ENCODE measurements at places on chromosomes 11 and 22. TPM values are rescaled to one million over a fixed set of nuclear protein-coding genes. Genes with fewer than 3 reads are reported as not detected.

DNA sequence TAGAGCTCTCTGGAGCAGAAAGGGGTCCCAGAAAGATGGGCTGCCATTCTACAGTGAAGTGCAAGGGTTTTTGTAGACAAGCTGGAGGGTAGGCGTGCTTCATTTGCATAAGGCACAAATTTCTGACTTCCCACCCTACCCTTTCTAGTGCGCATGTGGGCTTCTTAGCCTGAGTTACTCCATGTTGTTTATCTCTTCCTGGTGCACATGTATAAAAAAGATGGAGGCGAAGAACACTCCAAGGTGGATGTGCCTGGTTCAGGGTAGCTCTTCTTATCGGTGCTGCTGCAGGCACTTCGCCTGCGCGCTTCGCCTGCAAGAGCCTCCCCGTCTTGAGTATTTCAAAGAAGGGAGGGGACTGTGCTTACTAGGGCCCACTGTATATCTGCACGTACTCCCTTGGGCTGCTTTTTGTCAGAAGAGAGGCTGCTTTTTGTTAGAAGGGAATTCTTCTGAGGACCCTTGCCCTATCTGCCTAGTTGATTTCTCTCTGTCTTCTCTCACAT lies 1047.3 kb upstream of the CNTN5 start:
- H3K4me3 ChIP-seq = no peak overlapping the region
- no peak for DNase-seq
- no peaks in the 10 kb centered on the region for H3K36me3 ChIP-seq

Gene MYO18B
- total RNA-seq = 0.25 TPM

Gene CHST1
- total RNA-seq = 59.2 TPM

DNA sequence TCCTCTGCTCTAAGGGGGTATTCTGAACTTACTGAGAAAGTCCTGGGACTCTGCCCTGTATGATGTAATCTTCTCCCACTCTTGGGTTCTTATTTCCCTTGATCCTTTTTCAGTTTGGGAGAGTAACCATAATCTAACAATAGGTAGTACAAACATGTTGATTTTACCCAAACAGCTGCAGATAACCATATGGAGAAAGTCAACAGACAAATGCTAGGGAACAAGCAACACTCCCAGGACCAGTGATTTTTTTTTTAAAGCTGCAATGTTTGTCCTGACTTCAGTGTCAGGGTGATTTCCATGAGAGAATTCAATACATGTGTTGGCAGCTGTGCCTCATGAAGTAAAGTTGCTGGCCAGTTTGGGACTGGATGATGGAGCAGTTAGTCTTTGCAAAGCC lies 156.5 kb downstream of the FCHSD2 start:
- no peak for DNase-seq
- H3K36me3 ChIP-seq = no peaks in the 10 kb centered on the region
- no peak overlapping the region for H3K27ac ChIP-seq
- peaks cover 2% of the 10 kb centered on the region for H3K27me3 ChIP-seq
- no peak overlapping the region for H3K4me3 ChIP-seq

DNA sequence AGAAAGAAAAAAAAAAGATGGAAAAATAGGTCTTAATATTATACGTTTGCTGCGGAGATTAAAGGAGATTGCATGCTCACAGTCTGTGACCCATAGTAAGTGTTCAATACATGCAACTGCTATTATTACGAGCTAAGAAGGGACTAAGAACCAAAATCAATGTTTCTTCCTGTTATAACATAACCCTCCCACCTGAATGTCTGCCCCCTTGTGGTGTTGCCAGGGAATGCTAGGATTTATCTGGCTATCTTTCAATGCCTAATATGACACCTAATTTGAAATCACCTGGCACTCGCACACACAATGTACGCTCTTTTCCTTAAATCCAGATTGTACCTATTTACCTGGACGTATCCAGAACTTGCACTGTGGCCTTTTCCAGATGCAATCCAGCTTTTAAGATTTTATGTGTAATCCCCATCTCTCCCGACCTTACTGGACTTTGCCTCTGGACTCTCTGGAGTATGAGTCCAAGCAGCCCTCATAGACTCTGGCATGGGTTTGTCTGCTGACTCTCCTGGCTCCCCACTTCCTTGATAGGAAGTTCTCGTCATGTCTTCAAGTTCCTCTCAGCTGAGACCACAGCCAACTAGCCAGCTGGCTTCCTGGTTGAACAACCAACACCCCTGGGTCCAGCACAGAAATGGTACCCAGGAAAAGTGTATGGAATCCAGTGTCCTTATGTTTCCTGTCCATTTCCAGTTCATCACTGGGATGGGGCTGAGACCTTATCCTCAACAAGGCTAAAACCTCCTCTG lies 151.5 kb downstream of the CCDC34 start:
- DNase-seq = peak; percentile 39
- H3K4me3 ChIP-seq = no peak overlapping the region
- H3K4me1 ChIP-seq = peaks cover 14% of the 10 kb centered on the region
- no peak overlapping the region for H3K27ac ChIP-seq
- H3K36me3 ChIP-seq = no peaks in the 10 kb centered on the region

DNA sequence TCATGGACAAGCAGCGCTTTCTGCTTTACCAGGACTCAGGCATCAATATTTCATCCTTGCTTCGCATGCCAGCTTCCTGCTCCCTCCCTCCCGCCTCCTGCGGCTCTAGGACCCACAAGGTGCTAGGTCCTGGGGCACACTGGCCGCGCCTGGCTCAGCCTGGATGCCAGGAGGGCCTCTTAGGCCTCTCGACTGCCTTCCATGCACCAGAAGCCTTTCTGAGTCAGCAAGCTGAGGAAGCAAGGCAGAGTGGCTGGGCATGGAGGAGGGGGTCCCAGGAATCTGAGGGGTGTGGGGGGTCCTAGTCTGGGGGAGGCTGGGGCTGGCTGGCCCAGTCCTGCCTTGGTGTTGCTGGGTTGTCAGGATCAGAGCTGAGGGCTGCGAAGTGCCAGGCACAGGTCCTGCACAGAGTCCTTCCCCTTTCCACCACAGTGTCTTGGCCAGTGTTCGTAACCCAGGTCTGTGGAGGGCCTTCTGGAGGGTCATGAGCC lies 61.0 kb upstream of the THY1 start:
- H3K27ac ChIP-seq = no peak overlapping the region
- H3K4me3 ChIP-seq = no peak overlapping the region
- DNase-seq = no peak
- peaks cover 17% of the 10 kb centered on the region for H3K27me3 ChIP-seq

GRCh38 chr22:38220163-38220562 lies 18.4 kb downstream of the MAFF start:
- H3K4me1 ChIP-seq = peaks cover 29% of the 10 kb centered on the region
- peak; percentile 50 for DNase-seq
- peaks cover 9% of the 10 kb centered on the region for H3K27me3 ChIP-seq
- H3K27ac ChIP-seq = peak overlapping the region; percentile 98
- no peak overlapping the region for H3K4me3 ChIP-seq

- no peaks in the 10 kb centered on the region for H3K4me1 ChIP-seq
- peak overlapping the region; percentile 57 for H3K27ac ChIP-seq
- no peaks in the 10 kb centered on the region for H3K36me3 ChIP-seq
- H3K4me3 ChIP-seq = no peak overlapping the region
- peak; percentile 21 for DNase-seq
- H3K27me3 ChIP-seq = no peaks in the 10 kb centered on the region
Observed at GRCh38 chr11:42066113-42066512, 606.7 kb upstream of the LRRC4C start.

Gene MGAT3
- 12.8 TPM for total RNA-seq

DNA sequence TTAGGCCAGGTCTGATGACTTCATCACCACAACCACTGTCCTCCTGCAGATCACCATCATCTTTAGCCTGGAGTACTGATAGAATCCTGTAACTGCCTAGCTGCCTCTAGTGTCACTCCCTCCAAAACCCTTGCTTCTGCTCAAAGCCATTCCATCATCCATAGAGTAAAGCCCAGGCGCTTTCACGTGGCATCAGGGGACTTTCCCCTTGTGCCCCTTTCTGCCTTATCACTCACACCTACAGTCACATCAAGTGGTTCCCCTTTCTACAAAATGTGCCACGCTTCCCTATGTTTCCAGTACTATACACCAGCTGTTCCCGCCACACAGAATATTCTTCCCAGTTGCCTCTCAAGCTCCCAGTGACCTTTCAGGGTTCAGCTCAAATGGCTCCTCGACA lies 75.9 kb downstream of the MN1 start:
- H3K36me3 ChIP-seq = peaks cover 5% of the 10 kb centered on the region
- H3K4me3 ChIP-seq = no peak overlapping the region
- H3K27me3 ChIP-seq = peaks cover 7% of the 10 kb centered on the region
- no peak for DNase-seq

Gene RPS19BP1
- total RNA-seq = 59.6 TPM

Gene C1QTNF5
- total RNA-seq = 0.32 TPM

Gene RFPL2
- total RNA-seq = 1.4 TPM

DNA sequence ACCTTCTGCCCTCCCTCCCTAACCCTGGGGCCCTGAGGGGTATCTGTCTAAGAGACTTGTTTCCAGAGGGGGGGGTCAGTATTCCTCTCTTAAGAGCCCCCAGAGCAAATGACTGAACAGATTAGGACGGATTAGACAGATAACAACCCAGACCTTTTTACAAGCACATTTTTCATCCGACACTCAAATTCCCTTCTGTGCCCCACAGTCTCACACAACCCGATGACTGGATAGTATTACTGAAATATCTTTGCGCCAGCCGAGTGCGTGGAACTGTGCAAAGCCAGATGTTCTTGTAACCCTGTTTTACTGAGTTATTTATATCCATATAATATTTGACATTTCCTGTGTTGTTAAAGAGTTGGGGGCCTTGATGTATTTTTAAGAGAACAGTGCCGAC lies 30.9 kb upstream of the FLI1 start:
- H3K27ac ChIP-seq = no peak overlapping the region
- H3K4me3 ChIP-seq = no peak overlapping the region
- peaks cover 1% of the 10 kb centered on the region for H3K27me3 ChIP-seq
- H3K4me1 ChIP-seq = peaks cover 2% of the 10 kb centered on the region

Gene VPREB1
- total RNA-seq = not detected

DNA sequence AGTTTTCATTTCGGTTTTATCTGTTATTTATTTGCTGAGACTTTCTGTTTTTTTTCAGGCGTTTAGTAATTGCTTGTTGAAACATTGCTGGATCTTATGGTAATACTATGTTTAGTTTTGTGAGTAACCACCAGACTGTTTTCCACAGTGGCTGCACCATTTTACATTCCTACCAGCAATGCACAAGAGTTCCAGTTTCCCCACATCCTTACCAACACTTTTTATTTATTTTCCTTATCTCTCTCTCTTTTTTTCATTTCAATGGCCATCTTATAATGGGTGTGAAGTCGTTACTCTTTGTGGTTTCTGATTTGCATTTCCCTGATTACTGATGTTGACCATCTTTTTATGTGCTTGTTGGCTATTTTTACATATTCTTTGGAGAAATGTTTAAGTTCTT lies 23.7 kb downstream of the USP47 start:
- H3K4me3 ChIP-seq = no peak overlapping the region
- peaks cover 39% of the 10 kb centered on the region for H3K4me1 ChIP-seq
- peak overlapping the region; percentile 49 for H3K27ac ChIP-seq
- H3K36me3 ChIP-seq = no peaks in the 10 kb centered on the region
- DNase-seq = no peak

DNA sequence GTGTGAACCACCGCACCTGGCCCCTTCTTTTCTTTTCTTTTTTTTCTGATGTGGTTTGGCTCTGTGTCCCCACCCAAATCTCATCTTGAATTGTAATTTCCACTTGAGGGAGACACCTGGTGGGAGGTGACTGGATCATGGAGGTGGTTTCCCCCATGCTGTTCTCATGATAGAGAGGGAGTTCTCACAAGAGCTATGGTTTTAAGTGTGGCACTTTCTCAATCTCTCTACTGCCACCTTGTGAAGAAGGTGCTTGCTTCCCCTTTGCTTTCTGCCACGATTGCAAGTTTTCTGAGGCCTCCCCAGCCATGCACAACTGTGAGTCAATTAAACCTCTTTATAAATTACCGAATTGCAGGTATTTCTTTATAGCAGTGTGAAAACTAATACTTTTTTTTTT lies 4.9 kb upstream of the TCN2 start:
- peaks cover 1% of the 10 kb centered on the region for H3K4me1 ChIP-seq
- no peak for DNase-seq
- peaks cover 2% of the 10 kb centered on the region for H3K27me3 ChIP-seq
- H3K4me3 ChIP-seq = no peak overlapping the region
- no peaks in the 10 kb centered on the region for H3K36me3 ChIP-seq

Gene POU2F3
- total RNA-seq = not detected

- no peak for DNase-seq
- no peak overlapping the region for H3K27ac ChIP-seq
Observed at GRCh38 chr11:26846227-26846626, 124.4 kb upstream of the SLC5A12 start.

DNA sequence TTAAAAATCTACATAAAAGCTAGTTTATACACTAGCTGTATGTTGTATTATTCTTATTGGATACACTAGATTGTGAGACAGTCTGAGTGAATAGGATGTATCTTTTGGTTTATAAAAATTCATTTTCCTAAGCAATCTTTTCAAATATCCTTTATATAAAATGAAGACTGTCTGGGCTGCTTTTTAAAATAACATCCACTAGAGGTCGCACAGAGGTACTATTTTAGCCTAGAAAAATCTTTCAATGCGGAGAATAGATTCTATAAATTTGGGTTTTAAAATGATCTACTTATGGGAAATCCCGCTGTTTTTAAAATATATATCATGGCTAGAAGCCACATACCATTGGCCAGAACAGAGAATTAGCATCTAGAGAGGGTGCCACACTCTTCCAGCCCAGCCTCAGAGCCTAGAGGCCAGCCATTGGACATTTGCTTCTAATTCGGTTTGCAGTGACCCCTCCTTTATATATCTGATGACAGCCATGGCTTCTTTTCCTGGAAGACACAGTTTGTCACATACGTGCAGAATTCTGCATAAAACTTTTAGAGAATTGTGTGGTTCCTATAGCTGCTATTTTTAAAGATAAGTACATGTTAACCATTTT lies 7.3 kb downstream of the C11orf97 start:
- no peaks in the 10 kb centered on the region for H3K27me3 ChIP-seq
- H3K36me3 ChIP-seq = no peaks in the 10 kb centered on the region
- no peaks in the 10 kb centered on the region for H3K4me1 ChIP-seq
- no peak overlapping the region for H3K4me3 ChIP-seq
- no peak overlapping the region for H3K27ac ChIP-seq
- no peak for DNase-seq

Gene OR8B8
- not detected for total RNA-seq

- H3K27ac ChIP-seq = no peak overlapping the region
- no peak overlapping the region for H3K4me3 ChIP-seq
- peaks cover 2% of the 10 kb centered on the region for H3K4me1 ChIP-seq
- H3K27me3 ChIP-seq = peaks cover 3% of the 10 kb centered on the region
- no peak for DNase-seq
- H3K36me3 ChIP-seq = no peaks in the 10 kb centered on the region
Observed at GRCh38 chr11:123479048-123479837, 49.2 kb downstream of the GRAMD1B start.

Gene CTTN
- 296 TPM for total RNA-seq

Gene LGALS1
- 50.7 TPM for total RNA-seq

DNA sequence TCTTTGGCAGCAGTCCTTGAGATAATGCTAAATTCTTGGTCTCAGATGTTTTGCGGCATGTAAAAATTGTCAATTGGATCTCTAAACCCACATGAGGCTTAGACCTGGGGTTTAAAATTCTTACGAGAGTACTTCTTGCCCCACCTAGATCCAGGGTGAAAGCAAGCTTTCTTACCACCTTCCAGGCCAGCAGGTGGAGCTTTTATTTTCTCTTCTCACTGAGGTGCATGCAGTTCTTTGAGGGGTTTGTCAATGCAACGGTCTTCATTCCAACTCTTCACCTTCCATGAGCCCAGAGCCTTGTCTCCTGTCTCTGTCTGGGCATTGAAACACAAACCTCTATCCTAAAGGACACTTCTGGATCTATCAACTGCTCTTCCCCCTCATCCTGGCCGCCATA lies 154.1 kb downstream of the MYO18B start:
- peaks cover 6% of the 10 kb centered on the region for H3K4me1 ChIP-seq
- no peak overlapping the region for H3K4me3 ChIP-seq
- H3K36me3 ChIP-seq = no peaks in the 10 kb centered on the region
- H3K27me3 ChIP-seq = peaks cover 4% of the 10 kb centered on the region

Data from glutamatergic neuron (in vitro differentiated cells).